Activated CD4-positive, alpha-beta T cell treated with anti-CD3 and anti-CD28 coated beads, Interleukin-2, amount 50 U/mL, for 24 hours (primary cell): ENCODE measurements at places on chromosomes 6 and 20.

DNA sequence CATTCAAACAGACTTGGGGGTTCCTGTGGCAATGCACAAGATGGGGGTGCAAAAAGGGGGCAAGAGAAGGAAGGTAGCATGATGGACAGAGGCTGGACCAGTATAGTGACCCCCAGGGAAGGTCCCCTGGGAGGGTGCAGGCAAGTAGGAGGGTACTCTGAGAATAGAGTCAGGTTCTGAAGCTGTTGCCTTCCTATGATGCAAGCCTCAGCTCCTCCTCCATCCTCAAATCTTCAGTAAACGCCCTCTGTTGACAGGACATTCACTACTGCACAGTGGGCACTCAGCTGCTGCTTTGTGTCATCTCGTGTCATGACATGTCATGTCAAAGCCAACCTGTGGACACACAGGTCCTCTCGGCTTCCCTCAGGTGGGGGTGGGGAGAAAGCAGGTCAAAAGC lies 5.8 kb upstream of the SDCBP2 start:
- no peak for DNase-seq

GRCh38 chr6:142824426-142824825 lies 120.5 kb downstream of the HIVEP2 start:
- no peak for DNase-seq

- DNase-seq, result no peak
Measured at GRCh38 chr6:51719297-51719696, 368.1 kb downstream of the PKHD1 start.

DNA sequence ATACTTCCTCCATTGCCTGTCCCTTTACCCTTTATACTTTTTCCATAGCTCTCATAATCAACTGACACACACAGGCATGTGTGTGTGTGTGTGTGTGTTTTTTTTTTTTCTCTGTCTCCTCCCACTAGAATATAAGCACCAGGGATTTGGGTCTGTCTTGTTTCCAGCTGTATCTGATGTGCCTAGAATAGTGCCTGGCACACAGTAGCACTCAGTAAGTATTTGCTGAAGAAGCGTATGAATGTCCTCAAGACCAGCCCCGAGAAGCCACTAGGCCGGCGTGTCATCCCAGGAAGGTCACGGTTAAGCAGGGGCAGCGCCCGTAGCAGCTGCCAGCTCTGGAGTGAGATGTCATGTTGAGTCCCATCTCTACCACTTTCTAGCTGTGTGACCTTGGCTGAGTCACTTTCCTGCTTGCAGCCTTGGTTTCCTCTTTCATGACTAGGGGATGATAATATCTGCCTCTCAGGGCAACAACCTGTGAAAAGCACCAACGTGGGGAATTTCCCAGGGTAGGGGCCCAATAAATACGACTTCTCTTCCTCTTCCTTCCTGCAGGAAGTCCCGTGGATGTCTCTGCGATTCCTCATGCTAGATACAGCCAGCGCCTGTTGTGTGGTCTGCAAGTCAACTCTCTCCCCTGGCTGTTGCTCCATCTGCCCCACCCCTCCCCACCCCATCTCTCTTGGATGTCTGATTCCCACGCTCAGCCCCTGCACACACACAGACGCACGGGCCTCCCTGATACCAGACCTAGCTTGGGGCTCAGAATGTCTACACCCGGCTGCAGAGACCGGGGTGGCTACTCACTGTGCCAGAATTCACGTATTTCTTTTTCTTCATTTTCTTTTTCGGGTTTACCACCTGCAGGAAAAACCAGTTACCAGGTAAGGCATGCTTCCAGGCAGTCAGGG lies 58.1 kb downstream of the RAB44 start:
- DNase-seq, result peak; percentile 47

- DNase-seq, result no peak
Measured at GRCh38 chr6:44504301-44504791, 116.8 kb downstream of the CDC5L start.

DNA sequence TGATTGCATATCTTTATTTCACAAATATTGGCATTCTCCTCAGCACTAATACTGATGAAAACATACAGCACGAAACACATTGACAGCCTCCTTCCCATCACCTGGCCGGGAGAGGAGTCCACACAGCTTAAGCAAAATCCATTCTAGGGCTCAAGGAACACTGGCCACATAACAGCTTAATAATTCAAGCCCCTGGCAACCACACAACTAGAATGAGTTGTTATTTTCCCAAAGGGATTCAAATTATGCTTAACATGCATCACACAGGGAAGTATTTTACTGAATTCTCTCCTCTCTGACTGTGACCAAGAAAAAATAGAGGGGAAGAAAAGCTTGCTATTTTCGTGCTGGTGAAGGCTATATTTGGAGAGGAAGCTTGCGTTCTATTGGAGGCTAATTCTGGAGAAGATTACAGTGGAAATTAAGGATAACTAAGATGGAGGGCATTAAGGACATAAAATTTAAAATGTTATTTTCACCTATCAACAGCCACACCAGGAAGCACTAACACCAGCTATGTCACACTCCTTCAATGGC lies 198.5 kb downstream of the ADGRG6 start:
- no peak for DNase-seq

DNA sequence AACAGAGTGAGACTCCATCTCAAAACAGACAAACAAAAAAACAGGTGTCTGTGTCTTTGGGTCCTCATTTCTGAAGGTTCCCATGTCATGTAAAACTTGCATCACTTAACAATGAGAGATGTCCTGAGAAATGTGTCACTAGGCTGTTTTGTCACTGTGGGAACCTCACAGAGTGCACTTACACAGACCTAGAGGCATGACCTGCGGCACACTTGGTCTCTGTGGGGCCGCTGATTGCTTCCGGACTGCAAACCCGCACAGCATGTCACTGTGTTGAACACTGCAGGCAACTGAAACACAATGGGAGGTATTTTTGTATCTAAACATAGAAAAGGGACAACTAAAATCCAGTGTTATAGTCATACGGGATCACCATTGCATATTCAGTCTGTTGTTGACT lies 42.3 kb upstream of the TMEM181 start:
- no peak for DNase-seq

DNA sequence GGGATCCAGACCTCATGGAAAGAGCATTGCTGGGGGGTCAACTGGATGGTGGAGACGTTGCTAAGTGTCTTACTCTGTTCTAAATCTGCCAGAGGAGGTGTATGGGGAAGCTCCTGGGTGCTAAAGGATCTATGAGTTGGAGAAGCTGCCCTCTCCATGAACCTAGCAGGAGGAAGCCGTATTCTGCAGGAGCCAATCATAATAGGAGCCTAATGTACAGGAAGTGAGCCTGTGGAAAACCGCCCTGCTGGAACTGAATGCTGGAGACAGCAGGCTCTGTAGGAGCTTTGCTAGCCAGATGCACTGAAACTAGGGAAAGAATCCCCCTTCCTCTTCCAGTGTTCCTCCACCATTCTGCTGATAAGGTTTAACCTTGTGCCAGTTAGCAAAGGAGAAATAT lies 10.9 kb downstream of the CASP8AP2 start:
- DNase-seq, result no peak

DNA sequence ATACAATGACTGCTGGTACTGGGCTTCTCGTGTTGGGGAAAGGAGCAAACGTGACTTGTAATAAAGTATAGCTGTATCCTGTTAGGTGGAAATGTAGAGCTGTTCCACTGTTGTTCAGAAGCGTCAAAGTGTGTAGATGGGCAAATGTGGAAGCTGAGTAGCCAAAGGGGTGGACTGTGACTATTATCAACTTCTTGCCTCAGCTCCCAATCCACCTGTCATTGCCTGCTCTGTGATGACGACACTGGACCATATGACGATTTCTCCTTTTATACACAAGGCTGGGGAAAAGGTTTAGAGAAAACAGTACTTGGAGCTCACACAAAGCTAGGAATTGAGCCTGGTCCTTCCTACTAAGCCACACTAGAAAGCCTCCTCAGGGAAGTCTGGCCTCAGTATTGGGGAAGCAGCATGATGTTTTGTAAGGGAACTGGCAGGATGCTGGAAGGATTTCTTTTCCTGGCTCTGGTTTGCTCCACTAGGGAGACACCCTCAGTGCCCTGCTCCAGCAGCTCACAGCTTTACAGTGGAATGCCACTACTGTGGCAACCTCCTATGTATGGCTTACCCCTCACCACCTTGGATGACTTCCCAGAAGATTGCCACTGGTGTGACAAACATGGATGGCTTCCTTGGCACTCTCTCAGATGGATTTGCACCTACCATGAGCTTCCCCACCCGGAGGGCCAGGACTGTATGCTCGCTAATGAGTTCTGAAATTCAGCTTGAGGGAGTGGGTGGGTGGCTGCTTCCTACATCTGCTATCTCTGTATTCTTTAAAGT lies 20.0 kb downstream of the CD164 start:
- DNase-seq, result no peak

- no peak for DNase-seq
Measured at GRCh38 chr6:28280595-28281287, 631 bp upstream of the PGBD1 start.

- DNase-seq, result no peak
Measured at GRCh38 chr6:43377710-43378229, 8.3 kb upstream of the ZNF318 start.

DNA sequence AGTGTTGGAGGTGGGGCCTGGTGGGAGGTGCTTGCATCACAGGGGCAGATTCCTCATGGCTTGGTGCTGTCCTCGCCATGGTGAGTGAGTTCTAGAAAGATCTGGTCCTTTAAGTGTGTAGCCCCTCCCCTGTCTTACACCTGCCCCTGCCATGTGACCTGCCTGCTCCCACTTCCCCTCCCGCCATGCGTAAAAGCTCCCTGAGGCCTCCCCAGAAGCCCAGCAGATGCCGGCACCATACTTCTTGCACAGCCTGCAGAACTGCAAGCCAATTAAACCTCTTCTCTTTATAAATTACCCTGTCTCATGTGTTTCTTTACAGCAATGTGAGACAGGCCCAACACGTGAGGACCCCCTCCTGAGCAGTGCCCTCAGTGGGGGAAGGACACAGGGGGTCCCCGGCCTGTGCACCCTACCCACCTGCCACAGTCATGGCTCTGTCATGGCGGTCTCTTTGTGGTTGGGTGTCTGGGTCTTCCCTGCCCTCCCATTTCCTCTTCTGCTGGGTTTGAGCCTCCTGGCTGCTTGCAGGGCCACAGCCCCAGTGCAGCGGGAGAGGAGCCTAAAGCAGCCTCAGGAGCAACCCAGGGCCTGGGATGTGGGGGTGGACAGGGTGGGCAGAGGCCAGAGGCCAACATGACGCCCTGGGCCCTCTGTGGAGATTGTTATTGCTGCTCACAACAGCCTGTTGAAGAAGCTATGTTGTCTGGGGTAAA lies 87.2 kb upstream of the QKI start:
- DNase-seq, result no peak
